Adrenal gland (tissue), 19 donors: ENCODE measurements at places on chromosomes 3 and 15. TPM values are rescaled to one million over a fixed set of nuclear protein-coding genes. Genes with fewer than 3 reads are reported as not detected.

The ANKRD63 gene
- total RNA-seq, result not detected

The LRRC2 gene
- 3.2 TPM for total RNA-seq

The ARHGAP31 gene
- 9.9 TPM for total RNA-seq

The RAD18 gene
- 7.7 TPM for total RNA-seq

The ENTPD3 gene
- not detected for total RNA-seq

The SLC12A8 gene
- total RNA-seq, result 3.3 TPM

The CFAP100 gene
- not detected for total RNA-seq

DNA sequence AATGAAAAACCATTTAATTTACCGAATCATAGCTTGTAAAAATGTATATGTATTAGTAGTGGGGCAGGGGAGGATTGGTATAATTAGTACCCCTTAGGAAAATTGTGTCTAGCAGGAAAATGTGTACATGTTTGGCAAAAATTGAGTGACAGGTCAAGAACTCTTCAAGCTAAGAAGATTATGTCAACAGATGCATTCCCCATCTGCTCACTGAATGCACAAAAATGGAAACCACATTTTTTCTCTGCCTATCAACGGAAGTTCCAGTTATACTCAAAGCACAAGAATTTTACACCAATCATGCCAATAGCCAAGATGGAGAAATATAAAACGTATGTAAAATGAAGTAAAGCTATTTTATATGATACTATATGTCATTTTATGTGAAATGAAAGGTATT lies 377.8 kb downstream of the KCNH8 start:
- DNase-seq, result no peak
- H3K36me3 ChIP-seq, result no peaks in the 10 kb centered on the region
- no peaks in the 10 kb centered on the region for H3K4me1 ChIP-seq
- H3K4me3 ChIP-seq, result no peak overlapping the region

DNA sequence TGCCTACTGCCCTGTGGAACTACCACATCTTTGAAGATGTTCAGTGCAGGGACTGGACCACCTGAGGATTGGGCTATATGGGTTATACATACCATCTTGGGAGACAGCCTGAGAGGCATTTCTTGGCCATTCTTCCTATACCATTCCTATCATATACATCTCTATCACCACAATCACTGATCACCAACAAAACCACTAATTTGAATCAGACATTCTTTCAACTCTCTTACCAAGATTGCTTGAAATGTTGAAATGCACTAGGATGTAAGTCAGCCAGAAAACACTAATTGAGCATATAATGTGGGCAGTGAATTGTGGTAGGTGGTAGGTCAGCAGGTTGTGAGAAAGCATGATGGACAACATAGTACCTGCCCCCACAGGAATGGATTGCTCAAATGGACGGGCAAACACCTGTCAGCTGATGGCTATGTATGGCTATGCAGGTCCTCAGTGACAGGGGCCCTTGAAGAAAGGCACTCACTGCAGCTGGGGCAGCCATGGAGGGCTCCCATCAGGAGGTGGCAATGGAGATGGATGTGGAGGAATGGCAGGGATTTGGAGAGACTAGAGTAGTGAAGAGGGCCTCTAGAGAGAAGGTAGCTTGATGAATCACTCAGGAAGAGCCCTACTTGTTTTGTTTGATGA lies 49.1 kb downstream of the AMOTL2 start:
- H3K4me3 ChIP-seq, result no peak overlapping the region
- H3K36me3 ChIP-seq, result no peaks in the 10 kb centered on the region
- no peaks in the 10 kb centered on the region for H3K4me1 ChIP-seq
- DNase-seq, result no peak
- no peaks in the 10 kb centered on the region for H3K27me3 ChIP-seq
- H3K27ac ChIP-seq, result no peak overlapping the region

- H3K27me3 ChIP-seq, result no peaks in the 10 kb centered on the region
- no peaks in the 10 kb centered on the region for H3K36me3 ChIP-seq
- H3K27ac ChIP-seq, result no peak overlapping the region
- peaks cover 23% of the 10 kb centered on the region for H3K4me1 ChIP-seq
- no peak for DNase-seq
Observed at GRCh38 chr3:114711321-114711886, 417.6 kb downstream of the TIGIT start.

GRCh38 chr3:131795390-131796090 lies 239.3 kb downstream of the CPNE4 start:
- no peak overlapping the region for H3K27ac ChIP-seq
- no peaks in the 10 kb centered on the region for H3K4me1 ChIP-seq
- peak; percentile 27 for DNase-seq

DNA sequence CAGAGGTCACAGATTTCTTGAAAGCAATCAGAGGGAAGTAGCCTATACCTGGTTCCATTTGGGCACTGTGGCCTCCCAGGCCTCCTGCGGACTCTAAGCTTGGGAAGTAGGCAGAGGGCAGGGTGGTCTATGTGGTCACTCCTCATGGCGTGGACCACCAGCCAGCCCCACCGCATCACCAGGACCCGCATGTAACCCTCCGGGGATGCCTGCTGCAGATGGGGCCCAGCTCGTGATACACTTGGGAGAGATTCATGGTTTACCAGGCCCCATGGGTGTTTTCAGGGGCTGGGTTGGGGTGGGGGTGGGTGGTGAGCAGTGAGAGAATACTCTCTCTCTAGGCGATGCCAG lies 123.7 kb downstream of the ASB7 start:
- H3K27me3 ChIP-seq, result no peaks in the 10 kb centered on the region
- H3K27ac ChIP-seq, result no peak overlapping the region
- DNase-seq, result peak; percentile 3
- no peaks in the 10 kb centered on the region for H3K36me3 ChIP-seq
- H3K4me1 ChIP-seq, result peaks cover 15% of the 10 kb centered on the region
- no peak overlapping the region for H3K4me3 ChIP-seq

DNA sequence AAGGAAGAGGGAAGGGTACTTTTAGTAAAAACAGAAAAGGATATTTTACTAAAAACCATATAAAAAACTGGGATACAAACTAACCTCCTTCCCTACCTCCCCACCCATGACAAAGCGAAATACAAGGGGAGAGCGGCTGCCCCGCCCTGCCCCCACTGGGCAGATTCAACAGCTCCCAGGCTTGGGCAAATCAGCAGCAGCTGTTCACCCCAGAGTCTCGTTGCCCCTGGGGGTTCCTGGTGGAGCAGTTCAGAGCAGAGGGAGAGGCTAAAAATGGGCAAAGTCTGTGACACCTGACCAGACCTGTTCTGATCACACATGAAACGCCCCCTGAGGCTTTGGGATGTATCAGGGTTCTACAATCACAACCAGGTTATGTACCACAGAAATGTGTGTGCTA lies 2.5 kb upstream of the ETFA start:
- peaks cover 8% of the 10 kb centered on the region for H3K4me1 ChIP-seq
- H3K4me3 ChIP-seq, result no peak overlapping the region
- H3K27ac ChIP-seq, result no peak overlapping the region
- no peak for DNase-seq
- no peaks in the 10 kb centered on the region for H3K36me3 ChIP-seq
- no peaks in the 10 kb centered on the region for H3K27me3 ChIP-seq

GRCh38 chr15:70795311-70795665 lies 31.9 kb upstream of the UACA start:
- H3K36me3 ChIP-seq, result no peaks in the 10 kb centered on the region
- no peak for DNase-seq
- no peaks in the 10 kb centered on the region for H3K27me3 ChIP-seq
- no peaks in the 10 kb centered on the region for H3K4me1 ChIP-seq
- H3K4me3 ChIP-seq, result no peak overlapping the region

DNA sequence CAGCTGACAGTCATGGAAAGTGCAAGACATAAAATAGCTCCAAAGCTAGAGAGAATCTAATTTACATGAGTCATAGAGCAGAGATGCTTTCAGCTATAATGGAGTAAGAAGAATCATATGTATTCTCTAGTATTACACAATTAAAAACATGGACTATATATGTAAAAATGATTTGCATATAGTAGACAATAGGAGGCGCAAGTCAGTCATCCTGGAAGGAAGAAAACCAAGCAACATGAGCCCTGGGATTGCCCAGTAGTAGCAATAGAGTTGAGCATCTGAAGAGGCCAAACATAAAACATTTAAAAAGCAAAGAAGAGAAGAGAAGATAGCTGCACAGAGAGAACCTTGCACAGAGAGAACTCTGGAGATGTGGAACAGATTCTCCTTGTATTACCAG lies 455.0 kb downstream of the EPHA3 start:
- H3K4me3 ChIP-seq, result no peak overlapping the region
- H3K36me3 ChIP-seq, result no peaks in the 10 kb centered on the region
- no peak overlapping the region for H3K27ac ChIP-seq
- no peaks in the 10 kb centered on the region for H3K4me1 ChIP-seq
- no peak for DNase-seq

- H3K36me3 ChIP-seq, result no peaks in the 10 kb centered on the region
- no peaks in the 10 kb centered on the region for H3K27me3 ChIP-seq
- H3K4me1 ChIP-seq, result no peaks in the 10 kb centered on the region
- no peak overlapping the region for H3K4me3 ChIP-seq
Observed at GRCh38 chr3:61669203-61669602, 107.8 kb downstream of the PTPRG start.

DNA sequence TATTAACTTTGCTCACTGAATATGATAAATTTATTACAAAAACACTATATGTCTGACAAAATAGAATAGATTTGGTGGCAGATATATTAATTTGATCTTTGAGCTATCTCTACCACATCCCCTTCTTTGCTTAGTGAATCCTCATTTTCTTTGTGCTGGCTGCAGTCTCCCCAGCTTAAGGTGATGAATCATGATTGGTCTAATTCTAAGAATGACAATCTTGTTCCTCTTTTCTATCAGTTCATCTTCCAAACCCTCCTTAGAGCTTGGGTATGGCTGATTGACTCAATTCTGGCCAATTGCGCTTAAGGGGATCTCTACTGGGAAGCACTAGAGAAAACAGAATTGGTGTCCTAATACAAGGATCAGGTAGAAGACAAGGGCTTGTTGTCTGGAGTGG lies 309.6 kb upstream of the GOLIM4 start:
- H3K27me3 ChIP-seq, result no peaks in the 10 kb centered on the region
- H3K27ac ChIP-seq, result no peak overlapping the region
- no peaks in the 10 kb centered on the region for H3K36me3 ChIP-seq

DNA sequence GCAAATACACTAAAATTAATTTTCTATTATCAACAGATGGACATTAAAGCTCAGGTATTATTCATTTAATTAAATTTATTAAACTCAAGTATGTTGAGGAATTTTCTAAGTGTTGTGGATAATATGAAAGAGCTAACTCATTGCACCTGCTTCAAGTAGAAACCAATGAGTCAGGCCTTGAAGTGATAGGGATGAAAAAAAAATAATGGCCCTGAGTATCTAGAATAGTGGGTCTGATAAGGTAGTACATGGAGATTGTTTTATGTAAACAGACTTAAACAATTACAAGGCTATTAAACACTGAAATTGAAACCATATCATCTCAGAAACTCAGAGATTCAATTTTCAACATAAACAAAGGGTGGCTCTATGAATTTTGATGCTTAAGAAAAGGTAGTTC lies 857.1 kb upstream of the GBE1 start:
- no peak overlapping the region for H3K27ac ChIP-seq
- no peaks in the 10 kb centered on the region for H3K27me3 ChIP-seq
- no peaks in the 10 kb centered on the region for H3K36me3 ChIP-seq
- no peak overlapping the region for H3K4me3 ChIP-seq

DNA sequence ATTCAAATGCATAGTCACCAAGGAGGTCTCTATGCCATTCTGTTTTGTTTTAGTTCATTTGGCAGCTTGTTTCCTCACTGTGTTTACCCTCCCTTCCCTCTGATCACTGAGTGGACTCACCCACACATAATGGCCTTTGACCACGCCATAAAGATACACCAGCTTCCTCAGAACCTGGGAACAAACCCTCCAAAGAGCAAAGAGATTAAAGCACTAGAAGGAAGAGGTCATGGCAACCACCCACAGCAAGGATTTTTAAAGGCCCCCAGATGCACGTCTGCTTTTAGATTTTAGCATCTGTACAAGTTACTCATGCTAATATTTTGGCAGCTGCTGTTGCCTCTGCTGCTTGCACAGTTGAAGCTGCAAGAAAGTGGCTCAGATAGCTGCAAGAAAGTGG lies 47.9 kb upstream of the CADPS start:
- no peak for DNase-seq
- no peaks in the 10 kb centered on the region for H3K4me1 ChIP-seq
- H3K4me3 ChIP-seq, result no peak overlapping the region
- no peak overlapping the region for H3K27ac ChIP-seq
- no peaks in the 10 kb centered on the region for H3K36me3 ChIP-seq
- no peaks in the 10 kb centered on the region for H3K27me3 ChIP-seq

GRCh38 chr3:153897025-153897723 lies 224.0 kb upstream of the ARHGEF26 start:
- no peak overlapping the region for H3K27ac ChIP-seq
- no peaks in the 10 kb centered on the region for H3K27me3 ChIP-seq
- no peaks in the 10 kb centered on the region for H3K4me1 ChIP-seq
- H3K36me3 ChIP-seq, result no peaks in the 10 kb centered on the region
- H3K4me3 ChIP-seq, result no peak overlapping the region

- no peak overlapping the region for H3K27ac ChIP-seq
- no peaks in the 10 kb centered on the region for H3K4me1 ChIP-seq
- no peaks in the 10 kb centered on the region for H3K27me3 ChIP-seq
- no peak for DNase-seq
- H3K4me3 ChIP-seq, result no peak overlapping the region
- H3K36me3 ChIP-seq, result no peaks in the 10 kb centered on the region
Observed at GRCh38 chr3:38090453-38090852, 46.5 kb downstream of the ACAA1 start.

DNA sequence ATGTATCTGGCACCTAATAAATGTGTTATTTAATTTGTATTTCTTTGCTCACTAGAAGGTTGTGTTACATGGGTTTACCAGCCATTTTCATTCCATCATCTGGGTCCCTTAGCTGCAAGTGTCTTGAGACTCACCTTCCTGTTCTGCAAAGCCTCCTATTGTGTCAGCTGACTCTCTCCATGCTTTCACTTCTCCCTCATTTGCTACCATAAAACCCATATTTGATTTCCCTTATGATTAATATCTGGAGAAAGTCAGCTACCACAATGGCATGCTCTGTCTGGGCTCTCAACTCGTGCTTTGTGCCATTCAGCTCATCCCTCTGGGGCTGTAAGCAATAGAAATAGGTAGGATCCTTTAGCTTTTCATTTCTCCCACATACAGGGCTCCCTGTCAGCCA lies 79.5 kb upstream of the EIF1B start:
- H3K36me3 ChIP-seq, result no peaks in the 10 kb centered on the region
- no peaks in the 10 kb centered on the region for H3K27me3 ChIP-seq
- no peaks in the 10 kb centered on the region for H3K4me1 ChIP-seq

DNA sequence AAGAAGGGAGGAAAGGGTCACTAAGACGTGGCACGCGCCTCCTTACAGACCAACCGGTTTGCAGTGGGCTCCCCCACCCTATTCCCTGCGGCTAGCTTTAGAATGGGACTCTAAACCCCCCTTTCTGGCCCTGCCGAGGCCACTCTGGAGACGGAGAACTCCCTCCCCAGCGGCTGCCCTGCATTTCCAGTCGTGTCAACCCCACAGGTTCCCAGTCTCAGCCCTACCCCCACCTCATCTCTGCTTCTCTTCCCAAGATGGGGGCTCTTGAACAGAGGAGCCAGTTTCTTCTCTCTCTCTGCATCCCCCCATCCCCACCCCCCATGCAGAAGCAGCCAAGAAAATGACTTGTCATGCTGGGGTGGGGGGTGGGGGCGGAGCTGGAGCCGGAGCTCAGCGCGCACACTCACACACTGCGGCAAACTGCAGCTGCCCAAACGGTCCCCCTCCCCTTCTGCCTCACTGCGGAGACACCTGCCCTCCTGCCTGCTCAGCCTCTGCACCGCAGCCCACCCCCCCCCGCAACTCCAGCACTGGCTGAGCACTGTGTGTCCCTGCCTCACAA lies 871 bp downstream of the MAP1A start:
- no peaks in the 10 kb centered on the region for H3K27me3 ChIP-seq
- peaks cover 29% of the 10 kb centered on the region for H3K4me1 ChIP-seq
- no peak for DNase-seq
- no peak overlapping the region for H3K4me3 ChIP-seq

- no peak overlapping the region for H3K4me3 ChIP-seq
- peak overlapping the region; percentile 60 for H3K27ac ChIP-seq
- H3K4me1 ChIP-seq, result peaks cover 67% of the 10 kb centered on the region
- DNase-seq, result no peak
Observed at GRCh38 chr3:134364936-134365765, 9.1 kb downstream of the AMOTL2 start.
